Jurkat, Clone E6-1 (cell line): ENCODE measurements at places on chromosomes 1 and 21.

GRCh38 chr1:115429241-115429640 lies 91.2 kb upstream of the NGF start:
- no peak for DNase-seq

DNA sequence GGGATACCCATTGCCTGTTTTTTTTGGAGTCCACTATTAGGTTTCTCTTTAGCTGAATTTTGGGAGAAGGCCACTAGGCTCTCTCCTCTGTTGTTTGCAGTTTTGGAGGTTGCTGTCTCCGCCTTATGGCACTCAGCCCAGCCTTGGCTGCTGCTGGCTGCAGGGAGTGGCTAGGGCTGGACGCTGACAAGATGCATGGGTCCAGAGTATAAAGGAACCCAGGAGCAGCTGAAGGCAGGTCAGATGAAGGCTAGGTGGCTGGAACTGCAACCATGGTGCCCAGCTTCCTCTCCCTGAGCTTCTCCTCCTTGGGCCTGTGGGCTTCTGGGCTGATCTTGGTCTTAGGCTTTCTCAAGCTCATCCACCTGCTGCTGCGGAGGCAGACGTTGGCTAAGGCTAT lies at the start of gene CYP4B1:
Gene CYP4B1, plus strand, starts transcription at position 237 of the 400 bp plus-strand sequence. Its CDS starts 36 bp downstream, at position 273.
- DNase-seq = no peak

- peak; percentile 55 for DNase-seq
Observed at GRCh38 chr1:234125283-234125682, 220.8 kb downstream of the SLC35F3 start.

DNA sequence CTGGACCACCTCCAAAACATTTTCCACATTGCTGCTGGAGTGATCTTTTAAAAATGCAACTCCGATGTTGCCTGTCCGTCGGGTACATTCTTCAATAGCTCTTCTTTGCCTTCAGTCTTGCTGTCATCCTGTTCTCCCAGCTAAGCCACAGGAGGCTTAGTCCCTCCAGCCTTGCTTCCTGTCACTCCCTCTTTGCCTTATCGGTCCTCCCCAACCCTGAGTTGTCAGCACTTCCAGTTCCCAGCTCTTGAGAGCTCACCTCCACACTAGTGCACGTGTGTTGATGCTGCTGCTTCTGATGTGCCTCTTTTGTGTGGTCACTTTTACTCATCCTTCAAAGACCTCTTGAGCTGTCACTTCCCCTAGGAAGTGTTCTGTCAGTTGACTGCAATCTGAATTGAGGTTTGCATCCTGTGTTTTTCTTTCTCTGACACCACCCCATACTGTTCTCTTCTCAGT lies 15.3 kb downstream of the UCK2 start:
- peak; percentile 96 for DNase-seq

DNA sequence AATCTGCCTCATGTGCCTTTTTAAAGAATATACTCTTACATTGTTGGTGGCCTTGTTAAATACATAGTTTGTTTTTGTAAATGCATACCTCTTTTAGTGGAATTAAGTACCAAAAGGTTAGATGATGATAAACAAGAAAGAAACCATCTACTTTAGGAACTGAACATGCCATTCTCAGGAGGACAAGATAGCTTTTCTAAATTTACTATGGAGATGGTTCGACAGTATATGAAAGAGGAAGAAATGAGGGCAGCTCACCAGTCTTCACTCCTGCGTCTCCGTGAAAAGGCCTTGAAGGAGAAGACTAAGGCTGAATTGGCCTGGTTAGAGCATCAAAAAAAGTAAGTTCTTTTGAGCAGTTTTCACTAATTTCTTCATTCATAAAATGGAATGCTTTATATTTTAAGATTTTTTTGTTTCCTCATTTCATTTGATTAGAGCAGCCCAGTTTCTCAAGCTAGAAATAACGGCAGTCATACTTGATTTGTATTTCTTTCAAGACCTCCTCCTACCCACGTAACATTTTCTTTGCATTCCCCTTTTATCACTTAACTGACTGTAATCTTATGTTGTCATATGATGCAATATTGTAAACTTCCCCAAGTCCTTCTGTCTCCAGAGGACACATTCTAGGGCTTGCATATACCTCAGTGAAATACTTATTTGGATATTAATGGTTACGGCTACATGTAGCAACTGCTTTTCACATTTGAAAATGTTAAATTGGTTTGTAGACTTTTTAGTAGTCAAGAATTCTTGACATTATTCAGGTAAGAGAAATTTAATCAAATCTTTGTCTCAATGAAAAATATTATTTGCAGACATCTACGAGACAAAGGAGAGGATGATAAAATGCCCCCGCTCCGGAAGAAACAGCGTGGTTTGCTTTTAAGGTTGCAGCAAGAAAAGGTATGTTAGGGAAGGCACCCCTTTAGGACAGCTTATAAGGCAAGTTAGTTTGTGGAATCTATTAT lies 99.3 kb downstream of the CEP350 start:
- DNase-seq = no peak

DNA sequence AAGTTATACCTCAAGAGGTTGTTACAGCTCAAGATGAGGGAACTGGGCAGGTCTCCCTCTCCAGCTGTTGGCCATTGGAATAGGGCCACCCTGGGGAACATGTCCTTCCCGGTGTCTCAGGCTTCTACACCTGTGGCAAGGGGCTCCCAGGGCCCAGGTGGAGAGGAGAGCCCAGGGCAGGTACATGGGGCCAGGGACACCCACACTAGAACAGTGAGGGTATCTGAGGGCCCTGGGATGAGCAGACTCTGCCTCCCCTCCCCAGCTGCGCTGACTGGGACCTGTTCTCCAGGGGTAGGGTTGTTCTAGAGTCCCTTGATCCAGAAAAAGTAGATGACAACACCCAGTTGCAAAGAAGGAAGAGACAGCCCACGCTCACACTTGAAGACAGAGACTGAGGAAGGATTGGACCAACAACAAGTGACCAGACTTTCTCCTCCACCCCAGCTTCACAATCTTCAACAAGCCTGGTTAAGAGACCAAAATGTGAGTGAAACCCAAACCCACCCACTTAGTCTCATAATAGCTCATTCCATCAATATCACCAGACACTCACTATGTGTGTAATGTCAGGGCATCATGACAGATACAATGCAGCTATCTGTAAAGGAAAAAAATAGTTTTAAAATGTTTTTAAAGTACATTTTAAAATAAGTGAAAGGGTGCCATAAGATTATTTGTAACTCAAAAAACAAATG lies 439.3 kb downstream of the NPHP4 start:
- no peak for DNase-seq

GRCh38 chr1:203660931-203661484 lies 34.4 kb downstream of the ATP2B4 start:
- DNase-seq = no peak

GRCh38 chr1:208538587-208538986 lies 294.4 kb upstream of the PLXNA2 start:
- DNase-seq = no peak

DNA sequence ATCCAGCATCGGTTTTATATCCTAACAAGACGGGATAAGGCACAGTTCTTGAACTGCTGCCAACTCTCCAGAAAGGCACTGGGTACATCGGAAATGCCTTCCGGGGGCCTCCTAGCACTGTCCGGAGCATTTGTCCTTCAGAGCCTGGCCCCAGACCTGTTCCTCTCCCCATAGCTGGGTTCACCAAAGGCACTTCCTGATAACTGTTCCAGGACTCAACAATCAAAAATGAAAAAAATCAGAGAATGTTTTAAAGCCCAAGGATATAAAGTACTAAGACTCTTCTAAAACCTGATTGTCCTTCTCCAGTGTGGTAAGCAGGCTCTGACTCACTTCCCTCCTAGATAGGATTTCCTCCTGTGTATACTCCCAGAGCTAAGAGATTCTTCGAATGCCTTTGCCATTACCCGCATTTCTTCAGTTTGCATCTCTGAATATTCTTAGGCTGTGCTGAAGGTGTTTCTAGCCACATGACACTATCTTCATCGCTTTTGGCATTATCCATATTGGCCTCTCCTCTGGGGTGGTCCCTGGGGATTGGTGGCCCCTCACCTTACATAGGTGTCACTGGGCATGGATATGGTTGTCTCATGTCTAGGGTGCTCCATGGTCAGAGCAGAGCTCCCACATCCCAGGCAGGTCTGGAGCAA lies 112.9 kb downstream of the ZBTB18 start:
- no peak for DNase-seq

DNA sequence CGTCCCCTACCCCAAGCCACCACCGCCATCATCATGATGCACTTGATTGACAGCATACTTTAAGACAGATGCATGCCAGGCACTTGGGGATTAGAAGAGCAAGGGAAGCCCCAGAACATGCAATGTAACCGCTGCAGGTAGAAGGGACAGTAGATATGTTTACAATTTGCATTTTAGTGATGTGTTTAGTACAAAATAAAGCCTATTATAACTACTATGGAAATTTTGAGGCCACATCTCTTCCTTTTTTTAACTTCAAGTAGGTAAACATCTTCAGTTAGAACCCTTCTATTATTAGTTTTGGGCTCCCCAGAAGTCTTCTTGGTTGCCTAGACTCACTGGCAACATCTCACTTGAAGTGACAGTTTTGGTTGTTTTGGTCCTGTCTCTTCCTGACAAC lies 25.3 kb downstream of the CR1L start:
- no peak for DNase-seq
